ENCODE measurements at places on chromosomes 1 and 21.

DNA sequence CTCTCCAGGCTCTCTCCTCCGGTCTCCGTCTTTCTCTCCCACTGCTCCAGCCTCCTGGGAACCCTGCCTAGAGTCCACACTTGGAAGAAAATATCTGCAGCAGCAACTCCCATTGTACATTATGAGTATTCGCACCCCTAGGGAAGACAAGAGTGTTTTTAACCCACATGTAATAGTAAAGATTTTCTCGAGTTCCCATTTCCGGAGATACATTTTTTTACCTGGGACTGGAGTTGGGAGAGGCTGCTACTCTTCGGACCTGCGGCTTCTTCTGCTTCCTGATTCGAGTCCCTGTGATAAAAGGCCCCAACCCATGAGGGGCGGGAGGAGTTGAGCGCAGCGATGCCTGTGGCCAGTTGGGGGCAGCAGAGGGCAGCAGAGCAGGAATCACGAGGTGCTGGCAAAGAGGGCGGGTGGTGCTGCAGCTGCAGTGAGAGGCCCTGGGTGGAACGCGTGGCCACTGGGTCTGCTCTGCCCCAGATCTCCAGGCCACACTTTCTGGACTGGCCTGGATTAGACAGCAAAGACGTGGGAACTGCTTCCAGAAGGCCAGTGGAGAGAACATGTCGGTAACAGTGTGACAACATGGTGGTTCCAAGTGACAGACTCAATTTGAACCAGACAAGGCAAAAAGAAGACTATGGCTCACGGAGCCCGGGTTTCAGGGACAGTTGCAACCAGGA is 221.0 kb upstream of the CSF3R start:
- peak; percentile 53 for DNase-seq

- no peak for DNase-seq
Observed at GRCh38 chr1:209564849-209565248, 18.7 kb upstream of the CAMK1G start.

DNA sequence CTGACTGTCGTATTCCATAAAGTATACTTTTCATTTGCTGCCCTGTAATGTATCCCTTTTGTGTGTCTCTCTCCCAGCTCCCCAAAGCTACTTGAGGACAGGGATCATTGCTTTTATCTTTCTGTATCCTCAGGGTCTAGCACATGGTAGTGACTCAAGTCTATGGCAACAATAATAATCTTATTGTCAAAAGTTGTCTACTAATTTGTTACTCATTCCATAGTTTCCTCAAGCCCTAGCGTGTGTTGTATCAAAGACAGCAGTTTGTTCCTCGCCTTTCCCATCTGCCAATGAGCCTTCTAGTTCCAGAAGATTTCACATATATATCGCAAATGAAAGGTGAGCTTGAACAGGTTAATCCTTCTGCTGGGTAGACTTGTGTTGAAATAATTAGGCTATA is 9.8 kb upstream of the SLC30A1 start:
- no peak for DNase-seq

- DNase-seq, result peak; percentile 94
Observed at GRCh38 chr21:33655588-33656221, 13.4 kb downstream of the ITSN1 start.

GRCh38 chr1:186670297-186671135 is 9.7 kb downstream of the PTGS2 start:
- no peak for DNase-seq

GRCh38 chr1:27555700-27556424 is 48.1 kb downstream of the AHDC1 start:
- DNase-seq, result peak; percentile 83

DNA sequence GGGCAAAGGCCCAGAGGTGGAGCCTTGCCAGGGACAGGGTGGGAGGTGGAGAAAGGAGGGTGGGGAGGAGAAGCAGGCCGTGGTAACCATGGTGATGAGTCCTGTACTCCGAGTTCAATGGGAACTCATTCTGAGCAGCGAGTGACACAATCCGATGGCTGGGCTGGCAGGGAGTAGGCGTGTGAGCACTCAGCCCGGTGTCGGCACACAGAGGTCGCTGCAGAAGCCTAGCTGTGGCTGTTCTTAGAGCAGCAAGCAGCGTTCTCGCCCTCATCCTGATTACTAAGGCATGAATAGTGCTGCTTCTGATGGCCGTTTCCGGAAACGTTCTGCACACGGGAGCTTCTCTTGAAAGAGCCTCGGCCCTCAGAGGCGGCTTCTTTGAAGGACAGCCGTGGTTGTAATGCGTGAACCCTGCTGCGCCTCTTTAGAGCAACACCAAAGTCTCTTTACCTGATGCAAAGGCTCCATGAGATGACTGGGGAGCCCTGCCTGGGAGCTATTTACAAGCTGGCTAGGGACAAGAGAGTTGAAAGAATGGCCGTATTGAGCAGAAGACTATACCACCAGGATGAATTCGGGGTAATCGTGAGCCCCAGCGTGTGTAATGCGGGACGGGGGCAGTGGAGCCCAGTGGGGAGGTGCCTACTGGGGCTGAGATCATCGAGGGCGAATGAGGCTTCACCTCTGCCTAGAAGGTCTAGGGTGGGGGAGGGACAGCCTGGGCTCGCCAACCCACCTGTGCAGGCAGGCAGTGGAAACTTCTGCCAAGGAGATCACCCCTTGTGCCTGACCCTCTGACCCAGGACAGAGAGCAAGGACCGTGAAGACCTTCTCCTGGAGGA is 72.8 kb upstream of the PAX7 start:
- DNase-seq, result peak; percentile 1

- no peak for DNase-seq
Observed at GRCh38 chr1:150207281-150207971, 28.5 kb downstream of the ANP32E start.

DNA sequence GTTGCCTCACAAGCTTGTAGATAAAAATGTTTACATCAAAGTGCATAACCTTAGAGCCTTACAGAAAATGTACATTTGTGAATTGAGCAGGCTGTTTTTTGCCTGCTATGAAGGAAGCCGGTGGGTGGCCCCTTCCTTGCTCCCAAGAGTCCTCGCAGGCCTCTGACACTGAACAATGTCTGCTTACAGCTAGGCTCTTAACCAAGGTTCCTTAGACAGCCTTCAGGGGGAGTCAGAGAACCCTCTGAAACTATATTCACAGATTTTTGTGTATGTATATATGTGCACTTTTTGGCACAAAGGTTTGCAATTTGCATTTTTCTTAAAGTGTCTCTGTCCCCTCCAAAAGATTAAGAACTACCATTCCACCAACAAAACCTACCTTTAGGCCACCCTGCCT is 282.6 kb downstream of the BARHL2 start:
- DNase-seq, result peak; percentile 5

DNA sequence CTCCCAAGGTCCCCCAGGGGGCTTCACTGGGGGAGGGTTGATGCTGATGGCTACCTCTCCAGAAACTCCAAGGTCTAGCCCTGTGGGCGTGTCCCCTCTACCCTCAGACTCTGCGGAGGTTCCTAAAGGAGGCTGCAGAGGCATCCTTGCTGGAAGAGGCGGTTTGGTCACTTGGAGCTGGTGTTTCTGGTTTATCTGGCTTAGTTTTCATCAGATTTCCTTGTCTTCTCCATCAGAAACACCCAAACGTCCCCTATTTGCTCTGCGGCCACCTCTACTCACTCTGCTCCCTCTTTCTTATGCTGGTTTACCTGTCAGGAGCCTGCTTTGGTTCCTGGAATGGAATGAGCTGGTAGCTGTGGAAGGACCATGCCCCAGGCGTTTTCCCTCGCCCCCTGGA is 2.5 kb downstream of the PKP1 start:
- DNase-seq, result no peak

GRCh38 chr1:90761156-90761555 is 44.1 kb upstream of the BARHL2 start:
- DNase-seq, result no peak

- DNase-seq, result peak; percentile 65
Observed at GRCh38 chr1:103461161-103462105, 64.1 kb upstream of the RNPC3 start.

DNA sequence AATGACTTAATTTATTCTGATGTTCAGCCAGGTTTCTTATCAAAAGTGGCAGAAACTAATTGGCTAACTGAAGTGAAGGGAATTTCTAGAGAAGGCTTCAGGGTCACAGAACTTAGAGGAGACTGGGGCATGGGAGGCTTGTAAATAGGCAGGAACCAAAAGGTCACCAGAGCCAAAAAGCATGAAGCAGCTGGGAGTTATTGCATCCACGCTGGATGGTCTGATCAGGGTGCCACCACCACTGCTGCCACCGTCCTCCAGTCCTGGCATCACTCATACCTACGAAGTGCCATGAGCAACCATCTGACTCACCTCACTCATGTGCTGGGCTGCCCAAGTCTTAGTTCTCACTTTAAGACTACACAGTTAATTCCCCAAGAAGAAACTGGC is 82.5 kb upstream of the DPH5 start:
- DNase-seq, result no peak

GRCh38 chr21:27168084-27168483 is 201.2 kb upstream of the ADAMTS5 start:
- DNase-seq, result peak; percentile 35

- DNase-seq, result no peak
Observed at GRCh38 chr21:41924368-41924754, 29.5 kb downstream of the C2CD2 start.

- no peak for DNase-seq
Observed at GRCh38 chr1:7110321-7110720, 325.1 kb downstream of the CAMTA1 start.

GRCh38 chr21:15759469-15759868 is 29.7 kb downstream of the USP25 start:
- DNase-seq, result no peak

- no peak for DNase-seq
Observed at GRCh38 chr1:110070282-110070669, 196 bp downstream of the ALX3 start.

- no peak for DNase-seq
Observed at GRCh38 chr1:151915061-151915686, 5.9 kb upstream of the THEM4 start.

- DNase-seq, result no peak
Observed at GRCh38 chr1:2847086-2847985, 45.8 kb upstream of the TTC34 start.

DNA sequence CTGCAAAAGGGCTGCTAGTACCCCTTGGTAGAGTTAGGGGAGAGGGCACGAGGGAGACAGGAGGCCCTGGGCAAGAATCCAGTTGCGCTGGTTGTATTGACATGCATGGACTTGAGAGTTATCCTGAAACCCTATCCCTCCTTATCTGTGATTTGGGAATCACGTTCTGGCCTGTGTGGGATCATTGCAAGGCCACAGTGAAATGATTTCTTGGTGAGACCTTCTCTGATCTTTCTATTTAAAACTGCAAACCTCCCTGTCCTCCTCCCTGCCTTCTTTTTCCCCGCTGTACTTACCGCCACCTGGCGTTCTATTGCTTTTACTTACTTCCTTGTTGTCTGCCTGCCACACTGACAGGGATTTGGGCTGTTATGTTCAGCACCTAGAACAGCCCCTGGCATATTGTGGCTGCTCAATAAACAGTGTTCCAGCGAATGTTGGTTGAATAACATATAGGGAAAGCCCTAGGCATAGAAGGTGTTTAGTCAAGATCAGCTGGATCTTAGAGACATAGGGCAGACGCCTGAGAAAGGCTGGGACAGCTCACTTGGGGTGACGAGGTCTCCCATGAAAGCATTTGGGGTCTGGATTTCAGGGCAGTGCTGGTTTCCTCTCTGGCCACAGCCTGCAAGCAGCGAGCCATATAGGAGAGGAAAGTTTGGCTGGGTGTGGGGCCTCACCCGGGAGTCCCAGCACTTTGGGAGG is 25.6 kb downstream of the ALPL start:
- DNase-seq, result peak; percentile 65

- DNase-seq, result no peak
Observed at GRCh38 chr1:76835203-76835602, 32.1 kb upstream of the ST6GALNAC5 start.

All from cardiac fibroblast (primary cell).